RPMI7951 (cell line): ENCODE measurements at places on chromosomes 16 and 17. TPM values are rescaled to one million over a fixed set of nuclear protein-coding genes. Genes with fewer than 3 reads are reported as not detected.

Gene AURKB
- total RNA-seq: 94.7 and 97.8 TPM in 2 replicates

Gene C16orf78
- total RNA-seq: not detected in 2 replicates

Gene NOG
- 0.12 TPM in 1 of 2 replicates, not detected in the other for total RNA-seq

Gene SEPTIN1
- total RNA-seq: not detected in 2 replicates

Gene ATP2A3
- 0.59 and 0.96 TPM in 2 replicates for total RNA-seq

GRCh38 chr16:4734730-4735535, 596 bp downstream of the DNAAF8 start:
- peak; percentile 79 for DNase-seq

GRCh38 chr17:76783146-76783545, 45.2 kb downstream of the MFSD11 start:
- DNase-seq: no peak

DNA sequence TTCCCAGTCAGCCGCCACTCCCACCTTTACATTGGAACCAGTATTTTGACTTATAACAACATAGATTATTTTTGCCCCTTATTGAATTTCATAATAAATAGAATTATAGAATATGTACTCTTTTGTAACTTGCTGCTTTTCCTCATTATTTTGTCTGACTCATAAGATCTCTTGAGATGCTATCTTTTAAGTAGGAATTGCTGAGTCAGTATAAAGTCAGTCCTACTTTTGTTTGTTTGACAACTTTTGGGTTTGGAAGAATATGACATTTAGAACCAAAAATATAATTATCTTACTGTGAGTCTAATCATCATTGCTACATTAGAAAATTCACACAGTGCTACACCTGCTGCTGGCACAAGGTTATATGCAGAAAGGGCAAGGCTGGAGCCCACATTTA, 69.7 kb downstream of the STXBP4 start:
- no peak for DNase-seq

DNA sequence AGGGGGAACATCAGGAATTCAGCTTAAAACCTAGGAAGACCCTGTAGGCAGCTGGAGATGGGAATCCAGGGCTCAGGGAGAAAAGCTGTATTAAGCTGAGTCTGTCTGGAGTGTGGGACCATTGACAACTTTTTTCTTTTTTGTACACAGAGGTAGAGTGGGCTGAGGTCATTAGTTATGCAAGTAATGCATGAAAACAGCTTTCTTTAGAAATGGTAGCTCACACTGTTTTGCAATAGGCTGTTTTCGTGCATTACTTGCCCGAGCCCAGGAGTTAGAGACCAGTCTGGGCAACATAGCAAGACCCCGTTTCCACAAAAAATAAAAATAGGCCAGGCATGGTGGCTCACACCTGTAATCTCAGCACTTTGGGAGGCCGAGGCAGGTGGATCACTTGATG, 46.5 kb downstream of the KATNIP start:
- DNase-seq: no peak

DNA sequence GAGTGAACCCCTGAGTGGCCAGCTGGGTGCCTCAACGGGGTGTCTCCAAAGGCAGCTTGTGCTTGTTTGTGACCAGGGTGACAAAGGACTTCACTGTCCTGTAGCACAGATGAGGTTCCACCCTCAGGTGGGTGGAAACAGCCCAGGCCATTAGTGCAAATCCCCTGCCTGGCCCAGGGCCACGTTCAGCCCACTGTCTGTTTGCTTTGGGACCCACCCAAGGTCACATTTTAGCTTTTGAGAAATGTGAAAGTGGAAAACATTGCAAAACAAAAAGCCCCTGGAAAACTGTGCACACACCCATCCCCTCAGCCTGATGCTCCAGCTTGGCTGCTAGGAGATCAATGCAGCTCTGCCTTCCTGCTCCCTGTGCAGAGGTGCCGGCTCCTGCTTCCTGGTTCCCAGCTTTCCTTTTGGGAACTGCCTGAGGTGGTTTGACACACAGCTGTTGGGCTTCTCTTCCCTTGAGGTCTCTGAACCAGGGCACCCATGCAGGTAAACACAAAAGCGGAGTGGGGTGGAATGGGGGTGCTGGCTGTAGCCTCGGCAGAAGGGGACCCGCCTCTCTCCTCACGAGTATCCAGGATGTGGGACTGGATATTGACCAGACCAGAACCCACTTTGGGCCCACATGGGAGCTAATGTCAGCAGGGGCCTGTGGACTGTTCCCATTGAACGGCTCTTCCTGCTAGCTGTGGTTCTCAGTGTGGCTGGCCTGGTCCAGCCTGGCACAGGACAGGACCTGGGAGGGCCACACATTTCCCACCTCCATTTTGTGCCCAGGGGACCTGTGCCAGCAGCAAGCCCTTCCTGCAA, 7.9 kb upstream of the SPHK1 start:
- no peak for DNase-seq

- no peak for DNase-seq
Observed at GRCh38 chr17:2395258-2396181, 5.3 kb downstream of the MNT start.

DNA sequence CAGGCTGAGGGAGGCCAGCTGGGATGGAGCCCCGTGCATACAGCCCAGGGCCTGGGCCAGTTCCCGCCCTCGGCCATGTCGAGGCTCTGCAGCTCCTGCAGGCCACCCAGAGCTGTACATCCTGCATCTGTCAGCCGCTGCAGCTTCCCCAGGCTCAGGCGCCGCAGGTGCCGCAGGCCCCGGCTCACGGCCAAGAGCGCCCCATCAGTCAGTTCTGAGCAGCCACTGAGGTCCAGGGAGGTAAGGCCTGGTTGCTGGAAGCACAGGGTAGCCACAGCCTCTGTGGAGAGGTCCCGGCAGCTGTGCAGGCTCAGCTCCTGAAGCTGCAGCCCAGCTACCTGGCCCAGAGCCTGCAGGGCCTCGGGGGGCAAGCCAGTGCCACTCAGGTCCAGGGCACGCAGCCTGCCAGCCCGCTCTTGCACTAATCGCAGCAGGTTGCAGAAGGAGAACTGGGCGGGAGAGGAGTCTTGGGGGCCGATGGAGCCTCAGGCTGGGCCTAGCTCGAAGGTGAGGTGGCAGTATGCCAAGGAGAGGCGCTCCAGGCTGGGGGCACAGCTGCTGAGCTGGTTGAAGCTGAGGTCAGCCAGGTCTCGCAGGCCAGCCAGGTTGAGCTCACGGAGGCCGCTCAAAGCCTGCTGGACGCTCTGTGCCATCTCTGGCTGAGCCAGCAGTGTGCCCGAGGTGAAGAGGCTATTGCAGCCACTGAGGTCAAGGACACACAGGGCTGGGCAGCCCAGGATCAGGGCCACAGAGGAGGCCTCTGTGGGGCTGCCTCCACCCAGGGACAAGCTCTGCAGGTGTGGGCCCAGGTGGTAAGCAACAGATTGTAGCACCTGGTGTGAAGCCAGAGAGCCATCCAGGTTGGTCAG, 11.4 kb downstream of the ELMO3 start:
- DNase-seq: no peak
